Muscle of back (tissue), 13 donors: ENCODE measurements at places on chromosomes 7 and 10. TPM values are rescaled to one million over a fixed set of nuclear protein-coding genes. Genes with fewer than 3 reads are reported as not detected.

Gene CPA4
- polyA plus RNA-seq = 1.9 TPM

Gene NPY
- 20.3 TPM for polyA plus RNA-seq

Gene CYP2W1
- 0.39 TPM for polyA plus RNA-seq

Gene STRIP2
- 9.7 TPM for polyA plus RNA-seq

Gene OPN1SW
- 4.2 TPM for polyA plus RNA-seq

Gene PRTFDC1
- 14.3 TPM for polyA plus RNA-seq

Gene WDFY4
- 3.7 TPM for polyA plus RNA-seq

Gene LIPJ
- not detected for polyA plus RNA-seq

Gene GRM8
- 0.42 TPM for polyA plus RNA-seq

Gene RET
- polyA plus RNA-seq = 2.5 TPM

Gene GIGYF1
- 25.1 TPM for polyA plus RNA-seq

Gene TMEM225B
- polyA plus RNA-seq = 0.34 TPM

Gene CLDN3
- polyA plus RNA-seq = 0.24 TPM

Gene WDR86
- polyA plus RNA-seq = 3.5 TPM

Gene POLR3A
- 14.7 TPM for polyA plus RNA-seq

Gene TMEM270
- polyA plus RNA-seq = not detected

Gene VWC2
- polyA plus RNA-seq = 0.10 TPM

Gene EPDR1
- polyA plus RNA-seq = 127 TPM

Gene LCOR
- polyA plus RNA-seq = 15.3 TPM

Gene RBM48
- polyA plus RNA-seq = 11.5 TPM

Gene PLEKHS1
- polyA plus RNA-seq = not detected

Gene ANKRD7
- not detected for polyA plus RNA-seq

Gene MRPS17
- 14.7 TPM for polyA plus RNA-seq

Gene NEUROD6
- not detected for polyA plus RNA-seq

Gene IRF5
- 2.7 TPM for polyA plus RNA-seq

Gene SFTPD
- polyA plus RNA-seq = 0.96 TPM

Gene C10orf105
- polyA plus RNA-seq = 0.20 TPM

Gene TNS3
- 24.5 TPM for polyA plus RNA-seq

Gene COMTD1
- polyA plus RNA-seq = 4.8 TPM

Gene HECW1
- polyA plus RNA-seq = 0.46 TPM

Gene HOXA4
- 24.5 TPM for polyA plus RNA-seq

Gene NT5C3A
- polyA plus RNA-seq = 25.1 TPM

Gene RBP3
- polyA plus RNA-seq = 0.05 TPM

Gene ACBD7
- 1.3 TPM for polyA plus RNA-seq

Gene APBB1IP
- 1.6 TPM for polyA plus RNA-seq

Gene RHOBTB1
- 26.5 TPM for polyA plus RNA-seq

Gene KNDC1
- polyA plus RNA-seq = 4.2 TPM

Gene PRKG1
- polyA plus RNA-seq = 45.0 TPM

Gene MXI1
- 19.6 TPM for polyA plus RNA-seq

Gene ITPRIP
- 7.8 TPM for polyA plus RNA-seq

Gene EPC1
- polyA plus RNA-seq = 39.7 TPM

Gene GRID2IP
- polyA plus RNA-seq = 0.19 TPM

Gene BUD23
- 73.3 TPM for polyA plus RNA-seq

Gene CFAP69
- polyA plus RNA-seq = 3.8 TPM

Gene REEP3
- polyA plus RNA-seq = 18.9 TPM

Gene CHST15
- 23.2 TPM for polyA plus RNA-seq

Gene UBTD1
- polyA plus RNA-seq = 14.6 TPM

Gene PRR15
- polyA plus RNA-seq = 0.38 TPM

Gene C10orf120
- polyA plus RNA-seq = not detected

Gene TMEM273
- polyA plus RNA-seq = 5.9 TPM

Gene SFTPA2
- polyA plus RNA-seq = 0.10 TPM

Gene CALHM2
- 14.6 TPM for polyA plus RNA-seq

Gene PNLIPRP2
- polyA plus RNA-seq = not detected

Gene SLC39A12
- polyA plus RNA-seq = not detected

Gene KCNIP2
- polyA plus RNA-seq = 2.8 TPM
